ENCODE measurements at places on chromosomes 7 and 10.

DNA sequence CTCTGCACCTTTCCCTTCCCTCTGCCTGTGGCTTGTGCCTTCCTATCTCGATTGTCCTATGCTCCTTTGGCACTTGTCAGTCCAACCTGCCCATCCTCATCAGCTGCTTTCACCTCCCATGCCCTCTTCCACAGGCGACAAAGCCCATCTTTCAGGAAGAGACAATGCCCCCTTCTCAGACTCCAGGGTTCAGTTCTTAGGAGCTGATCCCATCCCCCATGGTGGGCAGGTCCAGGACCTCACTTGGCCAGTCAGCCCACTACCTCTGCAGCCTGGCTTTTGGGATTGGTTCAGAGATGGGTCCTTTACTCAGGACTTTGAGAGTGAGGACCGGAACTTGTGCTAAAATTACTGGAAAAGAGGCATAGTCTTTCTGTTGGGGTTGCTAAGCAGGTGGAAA lies 74.0 kb upstream of the NANOS1 start:
- DNase-seq, result no peak

- no peak for DNase-seq
Measured at GRCh38 chr10:28774051-28774995, 97.0 kb downstream of the BAMBI start.

GRCh38 chr10:14240253-14241189 lies 90.2 kb downstream of the FRMD4A start:
- no peak for DNase-seq

DNA sequence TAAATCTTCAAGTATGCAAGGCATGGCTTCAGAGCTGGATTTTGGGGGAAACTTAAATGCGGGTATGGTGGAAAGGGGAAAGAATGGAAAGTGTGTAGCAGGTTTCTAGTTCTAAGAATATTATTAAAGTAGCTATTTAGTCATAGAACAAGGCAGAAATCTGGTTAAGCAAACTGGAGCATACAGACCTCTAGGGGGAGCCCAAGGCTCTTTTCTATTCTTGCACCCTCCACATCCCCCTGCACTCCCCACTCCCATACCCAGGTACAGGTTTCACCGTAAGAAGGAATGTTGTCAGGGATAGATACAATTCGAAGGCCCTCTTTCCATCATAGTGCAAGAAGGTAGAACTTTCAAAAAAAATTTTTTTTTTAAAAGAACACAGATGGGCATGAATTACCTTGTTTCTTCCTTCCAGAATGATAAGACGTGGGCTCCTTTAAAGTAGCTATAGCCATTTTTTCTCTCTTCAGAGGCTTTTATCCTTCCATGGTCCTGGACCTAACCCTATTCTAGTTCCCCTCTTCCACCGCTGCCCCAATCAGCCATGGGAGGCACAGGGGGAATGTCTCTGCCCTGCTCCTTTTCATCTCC lies 41.5 kb upstream of the SMIM30 start:
- DNase-seq, result no peak

- DNase-seq, result no peak
Measured at GRCh38 chr7:86708031-86708680, 64.4 kb downstream of the GRM3 start.

DNA sequence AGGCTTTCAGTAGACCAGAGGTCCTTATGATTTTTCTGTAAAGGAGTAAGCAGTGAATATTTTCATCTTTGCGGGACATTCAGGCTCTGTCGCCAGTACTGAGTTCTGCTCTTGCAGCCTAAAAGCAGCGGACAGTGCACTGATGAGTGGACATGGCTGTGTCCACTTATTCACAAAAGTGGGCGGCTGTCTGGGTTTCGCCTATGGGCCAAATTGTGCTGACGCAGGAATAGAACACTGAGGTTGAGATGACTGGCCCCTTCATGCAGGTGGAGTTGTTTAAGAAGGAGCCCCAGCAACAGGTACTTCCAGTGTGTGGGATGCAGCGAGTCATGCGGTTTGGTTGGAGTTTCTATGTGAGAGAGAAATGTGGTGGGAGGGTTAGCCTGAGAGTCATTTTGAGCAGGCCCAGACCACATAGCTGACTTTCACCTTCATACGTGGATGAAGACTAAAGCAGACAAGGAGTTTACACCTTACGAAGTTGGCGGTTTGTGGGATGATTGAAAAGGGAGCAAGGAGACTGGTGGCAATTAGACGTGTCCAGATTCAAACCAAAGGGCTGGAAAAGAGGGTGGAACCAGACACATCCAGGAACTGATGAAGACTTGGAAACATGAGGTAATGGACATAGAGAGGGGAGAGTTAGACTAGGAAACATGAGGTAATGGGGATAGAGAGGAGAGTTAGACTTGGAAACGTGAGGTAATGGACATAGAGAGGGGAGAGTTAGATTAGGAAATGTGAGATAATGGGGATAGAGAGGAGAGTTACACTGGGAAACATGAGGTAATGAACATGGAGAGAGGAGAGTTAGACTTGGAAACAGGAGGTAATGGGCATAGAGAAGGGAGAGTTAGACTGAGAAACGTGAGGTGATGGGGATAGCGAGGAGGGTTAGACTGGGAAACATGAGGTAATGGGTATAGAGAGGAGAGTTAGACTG lies 38.2 kb downstream of the WDR37 start:
- no peak for DNase-seq
